CD4-positive, alpha-beta T cell (primary cell): ENCODE measurements at places on chromosomes 3 and 15.

DNA sequence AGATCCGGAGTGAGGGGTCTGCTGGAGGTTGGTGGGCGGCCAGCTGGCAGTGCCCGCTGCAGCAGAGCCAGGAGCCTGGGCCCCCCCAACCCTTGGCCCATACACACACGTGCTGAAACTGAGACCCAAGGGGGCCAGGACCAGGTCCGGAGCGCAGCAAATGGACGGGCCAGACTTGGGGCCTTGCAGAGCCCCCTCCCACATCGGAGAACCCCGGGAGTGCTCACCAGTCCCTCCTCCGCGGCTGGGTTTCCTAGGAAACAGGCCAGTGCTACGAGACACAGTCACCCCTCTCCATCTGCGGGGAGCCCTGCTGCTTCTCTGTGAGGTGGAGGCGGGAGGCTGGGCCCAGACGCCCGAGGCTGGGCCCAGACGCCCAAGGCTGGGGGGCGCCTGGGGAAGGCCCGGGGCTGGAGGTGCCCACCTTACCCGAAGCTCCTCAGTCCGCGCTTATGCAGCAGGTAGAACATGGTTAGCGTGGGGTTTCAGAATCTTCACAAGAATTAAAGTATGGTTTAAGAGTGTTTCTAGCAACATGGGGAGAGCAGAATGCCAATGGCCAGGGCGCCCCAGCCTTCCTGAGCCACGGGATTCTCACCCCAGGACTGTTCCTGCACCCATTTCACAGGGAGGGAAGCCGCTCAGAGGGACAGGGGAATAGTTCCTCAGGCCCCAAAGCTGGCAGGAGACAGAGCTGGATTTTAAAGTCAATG, 135.0 kb upstream of the PRR20G start:
- no peak for DNase-seq

- no peak for DNase-seq
Observed at GRCh38 chr3:123952844-123953520, 8.0 kb downstream of the CCDC14 start.

GRCh38 chr3:138348754-138349739, 668 bp downstream of the MRAS start:
- DNase-seq, result no peak

DNA sequence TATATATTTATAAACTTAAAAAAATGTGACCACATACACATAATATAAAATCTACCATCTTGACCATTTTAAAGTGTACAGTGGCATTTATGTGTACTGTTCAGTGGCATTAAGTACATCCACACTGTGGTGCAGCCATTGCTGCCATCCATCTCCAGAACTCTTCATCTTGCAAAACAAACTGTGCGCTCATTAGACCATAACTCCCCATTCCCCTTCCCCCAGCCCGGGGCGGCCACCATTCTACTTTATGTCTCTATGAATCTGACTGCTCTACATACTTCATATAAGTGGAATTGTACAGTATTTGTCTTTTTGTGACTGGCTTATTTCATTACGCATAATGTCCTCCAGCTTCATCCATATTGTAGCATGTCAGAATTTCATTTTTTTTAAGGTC, 47.8 kb downstream of the CTXND1 start:
- DNase-seq, result no peak

- DNase-seq, result no peak
Observed at GRCh38 chr3:82927309-82928253, 1166.1 kb upstream of the GBE1 start.

DNA sequence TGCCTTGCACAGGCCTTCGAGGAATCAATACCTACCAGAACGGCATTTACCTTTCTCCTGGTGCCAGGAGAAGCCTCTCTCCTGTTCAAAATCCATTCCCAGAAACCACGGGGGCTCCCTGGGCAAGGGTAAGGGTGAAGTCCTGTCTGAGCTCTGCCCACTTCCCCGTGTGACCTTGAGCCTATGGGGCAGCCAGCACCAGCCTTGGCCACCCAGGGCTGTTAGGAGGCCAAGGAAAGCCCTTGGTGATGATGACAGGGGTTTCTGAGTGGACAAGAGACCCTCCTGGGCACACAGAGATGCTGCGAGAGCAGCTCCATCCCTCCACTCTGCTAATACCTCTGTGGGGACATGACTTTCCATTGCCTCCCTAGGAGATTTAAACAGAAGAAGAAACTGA, 5.9 kb downstream of the SCN5A start:
- no peak for DNase-seq

- DNase-seq, result no peak
Observed at GRCh38 chr3:126932188-126932931, 50.6 kb upstream of the PLXNA1 start.

DNA sequence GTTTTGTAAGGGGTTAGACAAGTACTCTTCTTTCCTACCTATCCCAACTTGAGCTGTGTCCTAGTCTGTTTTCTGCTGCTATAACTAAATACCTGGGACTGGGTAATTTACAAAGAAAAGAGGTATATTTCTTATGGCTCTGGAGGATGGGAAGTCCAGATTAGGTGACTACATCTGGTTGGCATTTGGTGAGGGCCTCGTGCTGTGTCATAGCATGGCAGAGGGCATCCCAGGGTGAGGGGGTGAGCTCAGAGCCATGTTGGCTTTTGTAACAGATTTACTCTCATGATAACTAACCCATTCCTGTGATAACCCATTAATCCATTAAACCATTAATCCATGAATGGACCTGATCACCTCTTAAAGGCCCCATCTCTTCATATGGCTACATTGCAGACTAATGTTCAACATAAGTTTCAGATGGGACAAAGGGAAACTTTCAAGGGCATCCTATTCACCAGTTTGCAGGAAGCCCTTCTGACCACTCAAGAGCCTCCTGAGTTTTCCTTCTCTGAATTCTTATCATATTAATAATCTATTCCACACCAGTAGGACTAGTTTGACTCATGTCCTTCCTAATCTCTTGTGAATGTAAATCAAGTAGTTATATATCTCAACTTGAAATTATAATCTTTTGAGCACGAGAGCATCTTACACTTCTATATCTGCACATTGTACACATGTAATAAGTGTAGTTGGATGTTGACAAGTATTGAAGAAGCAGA, 185.7 kb upstream of the ZPLD1 start:
- no peak for DNase-seq
